ENCODE measurements at places on chromosomes 1 and 21. TPM values are rescaled to one million over a fixed set of nuclear protein-coding genes. Genes with fewer than 3 reads are reported as not detected.

DNA sequence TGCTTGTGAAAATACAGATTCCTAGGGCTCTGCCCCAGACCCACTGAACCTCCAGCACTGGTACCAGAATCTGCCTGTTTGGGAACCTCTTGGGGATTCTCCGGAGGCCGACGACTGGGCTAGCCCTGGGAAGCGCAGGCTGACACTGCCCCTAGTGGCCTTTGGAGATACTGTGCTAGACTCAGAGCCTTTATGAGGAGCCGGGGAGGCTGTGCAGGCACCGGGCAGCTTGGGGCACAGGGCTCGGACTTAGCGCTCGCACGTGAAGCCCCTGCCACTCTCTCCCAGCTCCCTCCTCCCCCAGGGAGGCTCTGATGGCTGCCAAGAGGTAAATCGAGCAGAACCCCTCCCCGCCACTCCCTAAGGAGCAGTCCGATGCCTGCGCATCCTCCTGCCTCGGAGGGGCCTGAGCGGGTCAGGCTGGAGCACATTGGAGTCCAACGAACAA, 144.6 kb upstream of the TNR start:
- H3K4me1 ChIP-seq: no peaks in the 10 kb centered on the region
- H3K27me3 ChIP-seq: no peaks in the 10 kb centered on the region
- no peaks in the 10 kb centered on the region for H3K36me3 ChIP-seq
- no peak overlapping the region for H3K27ac ChIP-seq
- H3K4me3 ChIP-seq: no peak overlapping the region

Gene SLC45A1
- polyA plus RNA-seq: 0.58 TPM

Gene LGR6
- polyA plus RNA-seq: not detected

DNA sequence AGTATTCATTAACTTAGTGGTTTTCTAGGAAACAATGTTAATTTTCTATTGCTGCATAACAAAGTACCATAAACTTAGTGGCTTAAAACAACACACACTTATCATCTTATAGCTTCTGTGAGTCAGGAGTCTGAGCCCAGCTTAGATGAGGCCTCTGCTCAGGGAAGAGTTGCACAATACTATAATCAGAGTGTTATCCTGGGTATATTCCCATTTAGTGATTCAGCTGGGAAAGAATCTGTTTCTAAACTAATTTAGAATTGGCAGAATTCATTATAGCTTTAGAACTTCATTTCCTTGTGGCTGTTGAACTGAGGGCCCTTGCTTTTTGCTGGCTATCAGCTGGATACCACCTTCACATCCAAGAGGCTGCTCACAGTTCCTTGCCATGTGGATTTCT, 515.5 kb downstream of the BRINP3 start:
- no peaks in the 10 kb centered on the region for H3K4me1 ChIP-seq
- no peak overlapping the region for H3K4me3 ChIP-seq
- no peak overlapping the region for H3K27ac ChIP-seq
- H3K27me3 ChIP-seq: no peaks in the 10 kb centered on the region

Gene SGIP1
- 1.6 TPM for polyA plus RNA-seq

Gene LEFTY1
- polyA plus RNA-seq: 0.19 TPM

- H3K4me3 ChIP-seq: no peak overlapping the region
- H3K27ac ChIP-seq: no peak overlapping the region
- no peaks in the 10 kb centered on the region for H3K4me1 ChIP-seq
- DNase-seq: no peak
- H3K27me3 ChIP-seq: no peaks in the 10 kb centered on the region
- H3K36me3 ChIP-seq: no peaks in the 10 kb centered on the region
These were observed 47.1 kb downstream of the FCRL3 start for GRCh38 chr1:157653494-157653873.

DNA sequence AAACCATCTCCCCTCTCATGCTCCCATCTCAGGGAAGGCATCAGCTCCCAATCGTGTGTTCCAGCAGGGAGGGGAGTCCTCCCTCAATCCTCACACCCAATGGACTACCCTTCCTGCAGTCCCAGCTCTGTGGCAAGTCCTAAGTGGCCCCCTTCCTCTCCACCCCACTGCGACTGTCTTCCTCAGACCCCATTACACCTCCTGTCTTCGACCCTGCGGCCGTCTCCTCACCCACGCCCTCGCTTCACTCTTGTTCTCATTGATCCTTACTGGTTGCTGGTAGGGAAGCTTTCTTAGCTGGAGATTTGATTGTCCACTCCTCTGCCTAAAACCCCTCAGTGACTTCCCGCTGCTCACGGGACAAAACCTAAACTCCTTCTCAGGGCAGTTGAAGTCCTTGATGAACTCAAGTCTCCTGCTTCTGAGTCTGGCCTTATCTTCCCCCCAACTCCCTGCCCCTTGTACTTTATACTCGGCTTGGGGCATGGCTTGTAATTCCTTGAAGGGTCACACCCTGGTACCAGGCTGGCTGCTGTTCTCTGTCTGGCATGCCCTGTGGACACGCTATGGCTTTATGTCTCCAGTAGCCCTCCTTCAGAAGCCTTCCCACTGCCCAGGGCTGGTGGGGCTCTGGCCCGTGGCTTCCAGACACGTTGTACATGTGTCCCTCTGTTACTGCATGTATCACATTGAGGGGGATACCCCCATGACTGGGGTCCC, 2.3 kb upstream of the EPS8L3 start:
- H3K36me3 ChIP-seq: no peaks in the 10 kb centered on the region
- no peaks in the 10 kb centered on the region for H3K27me3 ChIP-seq
- no peak overlapping the region for H3K4me3 ChIP-seq

- peak; percentile 16 for DNase-seq
- H3K36me3 ChIP-seq: peaks cover 2% of the 10 kb centered on the region
- H3K4me3 ChIP-seq: peak overlapping the region; percentile 73
- H3K27me3 ChIP-seq: no peaks in the 10 kb centered on the region
- peaks cover 18% of the 10 kb centered on the region for H3K4me1 ChIP-seq
- no peak overlapping the region for H3K27ac ChIP-seq
These were observed 1.7 kb downstream of the PIP5K1A start for GRCh38 chr1:151199873-151200581.

DNA sequence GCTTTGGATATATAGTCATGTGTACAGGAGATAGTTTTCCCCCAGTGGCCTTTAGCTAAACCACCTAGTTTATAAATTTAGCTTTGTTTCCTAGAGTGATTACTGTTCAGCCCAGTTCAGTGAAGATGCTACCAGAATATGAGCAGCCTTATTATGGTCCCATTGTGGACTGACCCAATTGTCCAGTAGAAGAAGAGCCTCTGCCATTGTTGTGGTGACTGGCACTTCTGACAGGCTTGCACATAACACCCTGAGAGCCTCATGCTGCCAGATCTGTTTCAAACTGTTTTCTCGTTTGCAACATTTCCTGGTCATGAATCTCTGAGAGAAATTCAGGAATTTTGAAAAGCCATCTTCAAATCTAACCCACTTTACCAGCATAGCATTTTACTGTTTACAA, 20.6 kb downstream of the KPNA6 start:
- H3K36me3 ChIP-seq: peaks cover 6% of the 10 kb centered on the region
- H3K4me1 ChIP-seq: no peaks in the 10 kb centered on the region
- no peak overlapping the region for H3K4me3 ChIP-seq
- H3K27ac ChIP-seq: no peak overlapping the region
- H3K27me3 ChIP-seq: no peaks in the 10 kb centered on the region
- no peak for DNase-seq

Gene BARHL2
- polyA plus RNA-seq: not detected

DNA sequence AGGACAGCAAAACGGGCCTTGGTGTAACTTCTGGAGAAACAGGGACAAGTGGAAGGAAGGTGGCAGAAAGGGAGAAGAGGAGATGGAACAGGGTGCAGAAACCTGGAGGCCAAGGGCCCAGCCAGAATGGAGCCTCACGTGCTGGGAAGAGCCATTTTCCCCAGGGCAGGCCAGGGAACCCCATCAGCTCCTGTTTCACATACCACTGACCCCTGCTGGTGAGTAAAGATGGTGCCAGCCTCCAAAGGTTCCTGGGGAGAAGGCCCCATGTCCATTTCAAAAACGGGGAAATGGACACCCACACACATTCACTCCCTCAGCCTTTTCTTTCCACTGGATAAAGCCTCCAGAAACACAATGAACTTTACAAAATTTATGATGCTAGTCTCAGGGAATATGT, 57.6 kb upstream of the JUN start:
- H3K36me3 ChIP-seq: no peaks in the 10 kb centered on the region
- no peaks in the 10 kb centered on the region for H3K4me1 ChIP-seq
- DNase-seq: no peak
- no peak overlapping the region for H3K27ac ChIP-seq
- no peak overlapping the region for H3K4me3 ChIP-seq

Gene S1PR1
- 0.45 TPM for polyA plus RNA-seq
